Fibroblast of mammary gland (primary cell): ENCODE measurements at places on chromosomes 5 and 9.
A peak's percentile ranks its signal among the peaks of the same experiment; 100 is the strongest.

DNA sequence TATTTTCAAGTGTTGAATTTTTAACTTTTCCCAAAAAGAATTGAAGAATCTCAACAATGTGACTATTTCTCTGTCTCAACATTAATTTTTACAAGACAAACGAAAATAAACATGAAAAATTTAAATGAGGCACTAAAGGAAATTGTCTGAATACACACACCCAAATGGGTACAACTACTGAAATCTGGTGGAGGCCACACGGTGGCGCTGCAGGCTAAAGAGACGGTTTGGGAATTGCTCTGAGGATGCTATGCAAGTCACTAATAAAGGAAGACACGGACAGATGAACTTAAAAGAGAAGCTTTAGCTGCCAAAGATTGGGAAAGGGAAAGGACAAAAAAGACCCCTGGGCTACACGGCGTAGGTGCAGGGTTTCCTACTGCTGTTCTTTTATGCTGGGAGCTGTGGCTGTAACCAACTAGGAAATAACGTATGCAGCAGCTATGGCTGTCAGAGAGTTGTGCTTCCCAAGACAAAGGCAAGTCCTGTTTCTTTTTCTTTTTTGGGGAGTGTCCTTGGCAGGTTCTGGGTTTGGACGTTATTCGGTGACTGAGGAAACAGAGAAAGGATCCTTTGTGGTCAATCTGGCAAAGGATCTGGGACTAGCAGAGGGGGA lies at the start of gene PCDHB10:
TSS of gene PCDHB10 (plus strand) at position 244 of the 616 bp plus-strand sequence. CDS start at position 444, 200 bp downstream.
- DNase-seq = peak; percentile 8

DNA sequence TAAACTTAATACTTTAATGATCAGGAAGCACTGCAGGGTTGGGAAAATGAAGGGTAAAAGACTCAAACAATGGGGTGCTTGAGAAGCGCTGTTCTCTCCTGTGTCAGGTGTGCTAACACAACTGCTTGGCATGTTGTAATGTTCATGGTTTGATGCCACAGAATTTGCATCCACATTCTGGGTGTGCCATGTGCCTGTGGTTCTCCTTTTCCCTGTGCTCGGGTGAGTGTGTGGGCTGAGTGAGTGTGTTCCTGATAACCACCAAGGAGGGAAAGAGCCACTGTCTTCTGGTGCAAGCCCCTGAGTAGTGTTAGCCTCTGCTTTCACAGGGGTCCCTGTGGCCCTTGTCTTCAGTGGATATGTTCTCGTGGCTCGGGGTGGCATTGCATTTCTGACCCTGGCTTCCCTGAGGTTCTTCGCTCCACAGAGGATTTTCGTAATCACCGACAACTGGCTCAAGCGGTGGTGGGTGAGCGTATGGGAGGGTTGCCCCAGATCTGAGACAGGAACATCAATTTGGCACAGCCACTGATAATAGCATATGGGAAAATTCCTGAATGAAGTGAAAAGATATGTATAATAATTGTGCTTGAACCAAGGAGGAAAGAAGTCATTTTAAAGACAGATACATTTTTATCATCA lies 102.0 kb downstream of the MVB12B start:
- no peak for DNase-seq

DNA sequence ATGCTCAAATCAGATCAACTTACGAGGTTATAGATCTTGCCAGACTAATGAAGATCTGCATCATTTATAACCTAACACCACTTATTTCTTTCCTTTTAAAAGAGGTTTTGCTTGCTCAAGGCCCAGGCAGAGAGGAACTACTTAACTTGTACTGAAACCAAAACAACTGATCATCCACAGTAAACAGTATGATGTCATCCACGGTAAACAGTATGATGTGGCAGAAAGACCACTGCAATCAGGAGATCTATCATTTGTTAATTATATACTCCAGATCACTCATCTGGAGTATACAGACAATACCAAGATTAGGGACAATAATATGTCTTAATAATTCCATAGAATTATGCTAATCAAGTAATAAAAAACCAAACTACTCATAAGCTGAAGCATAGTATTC lies 116.8 kb downstream of the ADAMTS6 start:
- DNase-seq = peak; percentile 43

GRCh38 chr9:20611691-20612287 lies 10.5 kb downstream of the MLLT3 start:
- DNase-seq = peak; percentile 77

DNA sequence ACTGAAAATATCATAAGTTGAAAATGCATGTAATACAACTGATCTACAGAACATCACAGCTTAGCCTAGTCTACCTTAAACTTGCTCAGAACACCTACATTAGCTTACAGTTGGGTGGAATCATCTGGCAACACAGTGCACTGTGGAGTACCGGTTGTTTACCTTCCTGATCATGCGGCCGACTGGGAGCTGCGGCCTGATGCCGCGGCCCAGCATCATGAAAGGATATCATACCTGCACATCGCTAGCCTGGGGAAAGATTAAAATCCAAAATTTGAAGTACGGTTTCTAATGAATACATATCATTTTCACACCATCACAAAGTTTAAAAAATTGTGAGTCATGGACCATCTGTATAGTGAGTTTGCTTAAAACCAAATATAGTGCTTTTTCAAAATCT lies 1.8 kb downstream of the HACD4 start:
- DNase-seq = no peak

GRCh38 chr9:4068914-4069313 lies 231.0 kb downstream of the GLIS3 start:
- DNase-seq = no peak

GRCh38 chr9:217950-218349 lies 3.3 kb downstream of the DOCK8 start:
- DNase-seq = no peak

GRCh38 chr9:135476561-135477355 lies 2.8 kb upstream of the PPP1R26 start:
- DNase-seq = no peak

- peak; percentile 29 for DNase-seq
These were observed 27.3 kb upstream of the CTNNA1 start for GRCh38 chr5:138725818-138726416.

- DNase-seq = no peak
These were observed 294.0 kb downstream of the MED10 start for GRCh38 chr5:6084376-6084775.

- DNase-seq = no peak
These were observed 390.5 kb downstream of the KDM4C start for GRCh38 chr9:7148243-7148765.

GRCh38 chr9:89444925-89445765 lies 52.8 kb downstream of the SEMA4D start:
- DNase-seq = no peak

- no peak for DNase-seq
These were observed 27.4 kb downstream of the LHX2 start for GRCh38 chr9:124038790-124039633.

DNA sequence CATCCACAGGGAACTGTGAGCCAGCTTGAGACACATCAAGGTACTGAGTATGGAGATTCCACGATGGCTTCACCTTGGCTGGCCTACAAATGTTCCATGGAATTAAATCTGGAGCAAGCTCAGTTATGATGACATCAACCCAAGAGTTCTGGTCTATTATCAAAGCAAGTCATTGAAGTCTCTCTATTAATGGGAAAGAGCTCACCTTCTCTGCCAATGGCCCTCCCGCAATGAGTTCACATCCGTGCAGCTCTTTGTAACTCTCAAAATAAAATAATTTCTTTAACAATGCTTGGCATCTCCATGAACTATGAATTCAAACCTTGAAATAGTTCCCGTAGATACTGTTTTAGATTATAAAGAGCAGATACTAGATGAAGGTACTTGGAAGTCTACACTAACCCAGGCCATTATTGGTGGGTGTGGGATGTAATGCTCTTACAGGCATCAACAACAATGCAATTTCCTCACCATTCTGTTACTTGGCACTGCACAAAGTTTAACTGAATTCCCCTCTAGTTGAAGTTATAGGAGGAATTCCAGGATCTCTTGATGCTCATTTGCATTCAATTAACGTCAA lies 55.4 kb downstream of the ZNF474 start:
- DNase-seq = no peak

- DNase-seq = peak; percentile 32
These were observed 145.5 kb upstream of the SLC24A2 start for GRCh38 chr9:19934301-19934871.

DNA sequence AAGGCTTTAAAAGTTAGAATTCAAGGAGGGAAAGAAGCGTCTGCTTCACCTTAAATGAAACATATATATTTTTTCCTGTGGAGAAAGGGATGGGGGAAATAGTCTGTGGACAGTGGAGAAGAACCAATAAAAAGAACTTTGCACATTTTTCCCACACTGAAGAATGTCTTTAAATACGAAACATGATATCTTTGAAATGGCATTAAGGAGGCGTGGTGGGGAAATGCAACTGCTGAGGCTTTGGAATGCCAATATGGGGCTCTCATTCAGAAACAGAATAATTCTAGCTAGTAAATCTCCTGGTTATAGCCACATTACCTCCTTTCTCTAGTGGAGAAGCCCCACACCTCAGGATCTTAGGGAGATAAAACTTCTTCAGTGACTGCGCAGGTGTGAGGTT lies 46.8 kb downstream of the TNC start:
- DNase-seq = no peak

DNA sequence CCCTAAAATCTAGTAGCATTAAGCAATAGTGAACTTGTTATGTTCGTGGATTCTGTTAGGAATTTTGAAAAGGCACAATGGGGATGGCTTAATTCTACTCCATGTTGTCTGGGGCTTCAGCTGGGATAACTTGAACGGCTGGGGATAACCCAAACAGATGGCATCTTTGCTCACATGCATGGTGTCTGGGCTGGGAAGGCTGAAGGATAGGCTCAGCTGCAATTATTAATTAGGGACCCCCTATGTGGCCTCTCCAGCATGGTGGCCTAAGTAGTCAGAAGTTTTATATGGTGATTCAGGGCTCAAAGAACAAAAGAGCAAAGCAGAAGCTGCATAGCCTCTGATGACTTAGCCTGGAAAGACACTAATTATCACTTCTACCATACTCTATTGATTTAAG lies 551.1 kb downstream of the PSAT1 start:
- no peak for DNase-seq

DNA sequence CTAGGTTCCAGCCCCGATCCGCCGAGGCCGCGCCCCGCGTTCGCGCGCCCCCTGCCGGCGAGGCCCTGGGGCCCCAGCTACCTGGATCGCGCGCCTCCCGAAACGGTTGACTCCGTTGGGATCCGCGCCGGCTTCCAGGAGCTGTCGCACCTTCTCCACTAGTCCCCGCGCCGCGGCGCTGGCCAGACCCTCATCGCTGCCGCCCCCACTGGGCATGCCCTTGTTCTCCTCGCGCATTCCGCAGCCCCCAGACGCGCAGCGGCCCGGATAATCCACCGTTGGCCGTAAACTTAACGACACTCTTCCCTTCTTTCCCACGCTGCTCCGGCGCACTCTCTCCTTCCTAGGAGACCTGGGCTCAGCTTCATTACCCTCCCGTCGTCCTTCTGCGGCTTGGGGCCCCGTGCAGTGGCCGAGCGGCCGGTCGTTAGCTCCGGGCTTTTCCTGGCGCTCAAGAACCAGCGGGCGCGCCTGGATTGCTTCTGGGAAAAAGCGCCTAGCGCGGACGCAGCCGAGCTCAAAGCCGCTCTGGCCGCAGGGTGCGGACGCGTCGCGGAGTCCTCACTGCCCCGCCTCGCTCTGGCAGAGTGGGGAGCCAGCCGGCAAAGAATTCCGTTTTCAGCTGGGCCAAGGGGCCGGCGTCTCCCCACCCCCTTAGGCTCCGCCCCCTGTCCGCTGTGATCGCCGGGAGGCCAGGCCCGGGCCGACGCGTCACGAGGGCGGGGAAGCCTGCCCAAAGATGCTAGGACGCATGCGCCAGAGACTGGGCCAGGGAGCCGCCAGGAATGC lies at the start of gene CDKN2B:
TSS of gene CDKN2B (minus strand) at position 589 of the 789 bp plus-strand sequence. CDS start at position 237, 352 bp downstream.
- peak; percentile 94 for DNase-seq
